ENCODE measurements at places on chromosomes 3 and 15.
A peak's percentile ranks its signal among the peaks of the same experiment; 100 is the strongest.

DNA sequence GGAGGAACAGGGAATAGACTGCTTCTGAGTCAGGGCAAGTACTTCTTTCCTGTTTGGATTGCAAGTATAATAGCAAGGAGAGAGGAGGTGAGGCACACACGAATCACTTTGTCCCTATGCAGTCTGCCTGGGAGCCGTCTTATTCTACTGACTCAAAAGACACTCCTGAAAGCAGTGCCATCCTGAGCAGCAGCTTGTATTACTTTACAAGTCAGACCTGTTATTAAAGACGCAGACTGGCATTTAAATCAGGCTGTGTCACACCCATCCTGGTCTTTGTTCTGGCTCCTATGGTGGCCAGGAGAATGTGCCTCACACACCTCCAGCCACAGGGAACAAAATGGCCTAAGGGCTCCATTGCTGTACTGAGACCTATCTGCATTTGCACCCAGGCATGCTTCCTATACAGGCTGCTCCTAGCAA lies 17.9 kb upstream of the SQOR start:
- DNase-seq: no peak

DNA sequence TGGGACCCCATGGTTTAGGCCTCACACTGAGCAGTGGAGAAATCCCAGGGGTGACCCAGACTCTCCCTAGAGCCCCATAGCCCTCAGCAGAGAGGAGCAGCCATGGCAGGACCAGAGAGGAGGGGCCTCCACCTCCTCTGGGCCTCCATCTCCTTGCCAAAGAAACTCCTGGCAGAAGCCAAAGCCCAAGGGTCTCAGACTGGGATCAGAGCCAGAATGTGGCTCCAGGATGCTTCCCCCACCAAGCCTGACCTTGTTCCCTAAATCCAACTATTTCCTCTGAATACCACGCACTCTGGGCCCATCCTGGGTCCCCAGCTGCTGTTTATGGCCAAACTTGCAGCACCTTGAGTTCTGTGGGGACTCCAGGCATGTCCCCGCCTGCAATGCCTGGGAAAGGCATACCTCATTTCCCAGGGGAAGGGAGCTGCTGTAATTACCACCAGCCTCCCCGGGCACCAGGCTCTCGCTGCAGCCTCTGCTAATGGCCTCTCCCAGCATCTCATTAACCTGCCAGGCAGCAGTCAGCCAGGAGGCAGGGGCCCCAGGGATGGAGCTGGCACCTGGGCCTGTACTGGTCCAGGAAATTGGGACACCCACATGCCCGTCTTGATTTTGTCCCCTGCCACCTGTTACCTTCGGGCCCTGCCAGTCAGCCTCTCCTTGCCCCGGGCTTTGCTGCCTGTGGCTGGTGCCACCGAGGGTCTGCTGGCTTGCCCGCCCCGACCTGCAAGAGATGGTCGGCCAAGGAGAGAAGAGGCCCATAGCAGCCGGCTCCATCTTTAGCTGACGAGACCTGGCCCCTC lies 4.6 kb downstream of the CCDC9B start:
- DNase-seq: peak; percentile 27

DNA sequence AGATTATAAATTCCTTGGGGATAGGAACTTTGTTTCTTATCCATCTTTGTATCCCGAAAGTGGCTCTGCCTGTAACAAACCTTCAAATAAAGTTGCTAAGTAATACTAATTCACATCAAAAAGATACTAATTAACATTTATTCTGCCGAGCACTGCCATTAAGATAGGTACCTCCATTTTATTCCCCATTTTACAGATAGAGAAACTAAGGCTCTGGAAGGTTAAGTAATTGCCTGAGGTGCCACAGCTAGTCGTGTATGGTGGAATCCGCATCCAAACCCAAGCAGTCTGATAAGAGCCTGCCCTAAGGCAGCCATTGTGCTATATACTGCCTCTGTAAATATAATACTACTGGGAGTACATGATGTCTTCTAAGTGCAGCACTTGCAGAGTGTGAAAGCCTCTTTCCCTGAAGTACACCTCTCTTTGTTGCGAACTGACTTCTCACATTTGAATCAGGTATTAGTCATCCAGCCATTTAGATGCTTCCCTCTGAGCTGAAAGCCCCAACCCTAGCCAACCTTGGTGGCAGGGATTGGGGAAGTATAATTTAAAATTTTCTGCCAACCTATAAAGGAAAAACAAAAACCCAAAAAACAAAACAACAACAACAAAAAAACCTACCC lies 78.5 kb upstream of the CHD2 start:
- DNase-seq: no peak

- no peak for DNase-seq
Observed at GRCh38 chr3:9108876-9109567, 140.4 kb downstream of the SRGAP3 start.

DNA sequence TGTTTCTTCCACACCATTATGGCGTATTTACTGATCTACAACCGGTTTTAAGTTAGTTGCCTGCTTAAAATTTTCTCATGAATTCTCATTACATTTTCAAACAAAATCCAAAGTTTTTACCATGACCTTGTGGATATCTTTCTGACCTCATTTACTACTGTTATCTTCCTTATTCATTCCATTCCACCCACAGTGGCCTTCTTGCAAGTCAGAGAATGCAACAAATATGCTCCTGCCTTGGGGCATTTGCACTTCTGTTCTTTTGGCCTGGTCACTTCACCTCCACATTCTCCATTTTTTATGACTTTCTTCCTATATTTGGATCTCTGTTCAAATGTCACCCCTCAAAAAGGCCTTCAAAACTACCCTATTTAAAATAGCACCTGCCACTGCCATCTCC lies 8.8 kb upstream of the SLC15A2 start:
- no peak for DNase-seq

DNA sequence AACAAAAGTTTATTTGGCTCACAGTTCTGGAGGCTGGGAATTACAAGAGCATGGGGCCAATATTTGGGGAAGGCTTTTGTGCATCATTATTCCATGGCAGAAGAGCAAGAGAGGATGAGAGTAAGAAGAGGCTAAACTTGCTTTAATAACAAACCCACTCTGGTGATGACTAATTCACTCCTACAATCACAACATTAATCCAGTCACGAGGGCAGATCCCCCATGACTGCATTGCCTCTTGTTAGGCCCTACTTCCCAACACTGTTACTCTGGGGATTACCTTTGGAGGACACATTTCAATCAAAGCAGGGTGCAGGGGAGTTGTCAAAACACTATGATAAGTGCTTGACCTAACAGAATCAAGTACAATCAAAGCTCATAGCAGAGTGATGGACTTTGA lies 181.7 kb downstream of the BBX start:
- no peak for DNase-seq
